ENCODE measurements at places on chromosomes 7 and 10.
A peak's percentile ranks its signal among the peaks of the same experiment; 100 is the strongest.

- DNase-seq, result no peak
Measured at GRCh38 chr10:100741378-100742075, 3.9 kb upstream of the PAX2 start.

DNA sequence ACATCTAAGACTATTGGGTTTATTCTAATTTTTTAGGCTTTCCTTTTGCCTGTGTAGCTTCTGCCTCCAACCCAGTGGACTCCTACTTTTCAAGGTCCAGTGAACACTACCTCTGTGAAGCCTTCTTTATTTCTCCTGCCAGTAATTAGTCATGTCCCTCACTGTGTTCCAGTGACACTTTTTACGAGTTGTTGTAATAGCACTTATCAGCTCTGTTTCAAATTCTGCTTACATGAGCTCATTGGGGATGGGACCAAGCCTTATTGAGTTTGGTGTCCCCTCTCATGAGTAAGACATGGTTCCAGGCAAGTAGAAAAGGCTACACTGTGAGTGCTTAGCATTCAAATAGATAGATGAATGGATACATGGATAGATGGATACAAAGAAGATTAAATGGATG, 184.6 kb downstream of the HIBADH start:
- DNase-seq, result no peak

GRCh38 chr7:143458263-143458662, 15.0 kb downstream of the TAS2R60 start:
- DNase-seq, result no peak

DNA sequence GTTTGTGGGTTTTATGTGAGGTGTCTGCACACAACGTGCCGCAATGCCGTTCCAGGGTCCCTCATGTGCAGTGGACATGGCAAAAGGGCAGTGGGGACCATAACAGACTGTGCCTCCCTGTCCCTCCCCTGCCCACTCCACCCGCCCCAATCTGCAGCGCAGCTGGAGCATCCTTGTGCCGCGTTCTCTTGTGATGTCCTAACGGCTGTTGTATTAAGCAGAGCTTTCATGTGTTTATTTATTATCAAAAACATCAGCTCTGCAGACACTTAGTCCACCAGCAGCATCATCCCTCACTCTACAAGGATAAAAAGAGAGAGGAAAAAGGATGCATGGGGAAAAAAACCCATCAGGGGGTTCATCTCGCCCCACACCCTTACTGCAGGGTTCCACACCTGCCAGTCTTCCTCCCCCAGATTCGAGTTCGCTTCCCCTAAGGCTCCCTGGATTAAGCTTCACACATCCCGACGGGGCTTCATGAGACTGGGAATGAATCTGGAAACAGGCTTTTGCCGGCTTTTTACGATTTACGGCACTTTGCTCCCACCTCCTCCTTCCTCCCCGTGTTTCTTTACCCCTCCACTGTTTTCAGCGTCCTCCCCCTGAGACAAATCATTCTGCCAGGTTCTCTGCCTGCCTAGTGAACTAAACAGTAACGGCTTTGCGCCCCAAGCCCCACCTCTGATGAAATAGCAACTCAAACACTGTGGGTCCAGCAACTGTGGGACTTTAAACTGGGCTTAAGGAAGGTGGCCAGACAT, 301.4 kb downstream of the CAMK1D start:
- no peak for DNase-seq

DNA sequence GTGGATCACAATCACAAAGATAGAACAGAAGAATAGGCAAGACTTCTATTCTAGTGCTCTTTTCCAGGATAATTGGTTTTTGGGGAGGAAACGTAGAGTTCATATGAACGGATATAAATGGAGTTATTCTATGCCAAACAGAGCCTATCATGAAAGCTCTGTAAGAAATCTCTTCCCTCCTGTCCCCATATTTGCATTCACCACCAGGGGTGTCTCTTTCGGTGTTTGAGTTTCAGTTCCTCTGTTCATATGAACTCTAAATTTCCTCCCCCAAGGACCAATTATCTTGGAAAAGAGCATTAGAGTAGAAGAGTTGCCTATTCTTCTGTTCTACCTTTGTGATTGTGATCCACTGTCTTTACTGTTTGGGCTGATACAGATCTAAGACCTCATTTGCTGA, 48.3 kb upstream of the CDC14C start:
- no peak for DNase-seq

DNA sequence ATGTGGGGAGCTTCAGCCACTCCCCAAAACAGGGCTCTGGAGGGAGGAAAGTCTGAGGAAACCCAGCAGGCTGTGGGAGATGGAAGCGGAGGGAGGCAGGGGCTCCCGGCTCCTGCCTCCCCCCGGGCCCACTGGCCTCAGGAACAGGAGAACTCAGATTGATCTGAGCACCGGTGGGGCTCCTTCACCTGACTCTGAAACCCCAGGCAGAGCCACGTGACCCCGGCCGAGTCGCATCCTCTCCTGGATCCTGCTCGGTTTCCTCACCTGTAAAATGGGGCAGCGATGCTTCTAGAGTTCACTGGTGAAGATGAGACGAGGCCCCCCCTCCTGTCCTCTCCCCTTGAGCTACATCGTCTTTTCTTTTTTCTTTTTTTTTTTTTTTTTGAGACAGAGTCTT, 33.6 kb downstream of the TCERG1L start:
- DNase-seq, result no peak

- no peak for DNase-seq
Measured at GRCh38 chr7:1483536-1484505, 20.4 kb downstream of the INTS1 start.

DNA sequence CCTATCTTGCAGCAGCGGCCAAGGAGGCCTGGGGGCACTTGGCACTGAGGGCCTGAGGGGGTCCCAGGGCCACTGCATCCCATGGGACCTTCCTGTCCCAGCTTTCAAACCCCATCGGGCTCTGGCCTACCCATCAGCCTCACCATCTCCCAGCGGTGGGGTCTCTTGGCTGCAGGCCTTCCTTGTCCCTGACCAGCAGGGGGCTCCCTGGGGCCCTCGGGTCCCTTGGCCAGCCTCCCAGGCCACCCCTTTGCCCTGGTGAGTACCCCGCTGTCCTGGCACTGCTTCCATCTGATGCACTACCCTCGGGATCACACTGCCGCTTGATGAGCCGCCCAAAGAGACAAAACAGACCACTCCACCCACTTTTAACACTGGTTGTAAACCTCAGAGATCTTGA, 43.5 kb downstream of the YKT6 start:
- peak; percentile 50 for DNase-seq

- no peak for DNase-seq
Measured at GRCh38 chr7:55273186-55273980, 91.8 kb upstream of the LANCL2 start.

- no peak for DNase-seq
Measured at GRCh38 chr10:67853512-67853911, 15.5 kb upstream of the DNAJC12 start.
